ENCODE measurements at places on chromosomes 2 and 18.

DNA sequence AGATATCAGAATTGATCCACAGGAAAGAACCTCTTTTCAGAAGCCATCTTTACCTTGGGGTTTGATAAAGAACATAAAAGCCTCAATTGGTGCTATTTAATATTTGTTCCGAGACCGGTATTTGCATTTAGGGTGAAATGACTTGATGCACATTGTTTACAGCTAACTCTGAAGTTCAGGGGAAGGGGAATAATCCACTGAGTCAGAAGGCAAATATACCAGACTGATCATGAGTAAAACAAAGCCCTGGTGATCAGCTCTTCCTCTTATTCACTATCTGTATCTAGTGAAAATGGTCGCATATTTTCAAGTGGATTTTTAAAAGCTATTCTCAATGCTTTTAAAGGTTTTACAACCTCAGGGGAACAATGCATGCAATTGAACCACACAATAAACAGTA is 53.0 kb upstream of the ATP8B1 start:
- DNase-seq = no peak

DNA sequence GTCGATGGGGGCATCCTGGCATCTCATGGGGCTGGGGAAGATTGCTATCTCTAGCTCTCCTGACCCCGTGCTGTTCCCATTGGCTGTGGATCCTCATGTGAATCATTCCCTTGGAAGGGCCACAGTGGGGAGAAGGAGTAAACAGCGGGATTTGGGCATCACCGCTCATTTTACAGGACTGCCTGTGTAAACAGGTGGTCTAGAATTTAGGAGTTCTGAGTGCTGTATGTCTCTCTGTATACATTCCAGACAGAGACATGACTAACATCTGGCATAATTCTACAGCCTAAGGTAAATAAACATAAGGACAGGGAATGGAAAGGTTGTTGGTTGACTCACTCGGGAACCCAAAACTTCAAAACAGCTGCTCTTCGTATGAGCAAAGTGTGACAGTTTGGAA is 92.7 kb downstream of the COPS8 start:
- peak; percentile 73 for DNase-seq

DNA sequence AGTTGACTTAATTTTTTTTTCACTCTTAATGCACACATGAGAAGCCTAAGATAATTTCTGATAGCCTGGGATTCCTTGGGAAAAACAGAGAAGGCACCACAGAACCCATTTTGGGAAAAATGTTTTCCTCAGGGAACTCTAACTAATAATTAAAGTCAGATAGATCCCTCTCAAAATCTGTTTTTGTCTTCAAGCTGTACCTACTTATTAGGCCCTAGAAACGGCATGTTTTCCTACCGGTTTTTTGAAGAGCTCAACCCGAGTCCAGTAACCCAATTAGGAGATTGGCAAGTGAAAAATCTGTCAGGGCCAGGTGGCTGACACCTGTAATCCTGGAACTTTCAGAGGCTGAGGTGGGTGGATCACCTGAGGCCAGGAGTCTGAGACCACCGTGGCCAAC is 16.1 kb upstream of the PDK1 start:
- DNase-seq = peak; percentile 30

GRCh38 chr2:155381436-155381835 is 682.9 kb downstream of the KCNJ3 start:
- DNase-seq = no peak

- no peak for DNase-seq
Observed at GRCh38 chr2:23513872-23514793, 129.2 kb downstream of the KLHL29 start.

- no peak for DNase-seq
Observed at GRCh38 chr2:109530712-109531111, 83.1 kb downstream of the SEPTIN10 start.

DNA sequence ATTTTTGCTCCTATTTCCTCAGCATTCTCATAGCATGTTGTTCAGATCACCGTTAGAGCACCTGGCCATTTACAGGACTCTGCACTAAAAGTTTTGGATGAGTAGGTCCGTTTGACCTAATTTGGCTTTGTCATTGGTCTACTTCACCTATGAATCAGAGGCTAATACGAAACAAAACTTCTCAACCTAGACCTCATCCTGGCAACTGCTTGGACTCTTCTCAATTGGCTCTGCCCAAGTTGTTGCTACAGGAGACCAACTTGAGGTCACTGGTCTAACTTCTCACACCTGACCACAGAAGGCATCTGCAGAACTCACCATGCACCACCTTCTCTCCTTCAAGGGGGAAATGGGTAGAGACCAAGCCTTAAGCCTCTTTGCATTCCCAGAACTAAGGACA is 663.7 kb downstream of the PLCL1 start:
- DNase-seq = no peak

GRCh38 chr2:45069684-45070083 is 60.4 kb upstream of the SIX2 start:
- DNase-seq = no peak

GRCh38 chr2:217835931-217836891 is 166.6 kb downstream of the TNS1 start:
- DNase-seq = no peak

GRCh38 chr2:29632018-29632417 is 289.4 kb downstream of the ALK start:
- DNase-seq = no peak

- DNase-seq = peak; percentile 49
Observed at GRCh38 chr2:209472871-209473270, 49.0 kb downstream of the MAP2 start.

DNA sequence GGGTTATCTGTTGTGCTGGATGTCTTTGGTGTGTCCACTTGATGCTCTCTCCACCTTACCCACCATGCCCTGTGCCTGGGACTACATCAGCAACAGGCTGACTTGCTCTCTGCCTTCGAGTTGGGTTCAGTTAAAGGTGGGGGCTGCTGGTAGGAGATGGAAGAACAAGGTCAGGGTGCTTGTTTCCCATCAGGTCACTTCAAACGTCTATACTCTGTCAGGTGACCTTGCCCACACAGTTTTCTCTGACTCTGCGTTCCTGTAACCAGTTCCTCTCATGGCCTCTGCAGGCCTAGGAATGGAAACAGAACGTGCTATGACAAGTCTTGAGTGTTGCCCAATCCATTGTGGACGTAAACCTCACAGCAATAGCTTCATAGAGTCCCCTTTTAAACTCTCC is 38.4 kb upstream of the PAPOLG start:
- no peak for DNase-seq

GRCh38 chr2:236661762-236662110 is 92.1 kb downstream of the ACKR3 start:
- DNase-seq = no peak

DNA sequence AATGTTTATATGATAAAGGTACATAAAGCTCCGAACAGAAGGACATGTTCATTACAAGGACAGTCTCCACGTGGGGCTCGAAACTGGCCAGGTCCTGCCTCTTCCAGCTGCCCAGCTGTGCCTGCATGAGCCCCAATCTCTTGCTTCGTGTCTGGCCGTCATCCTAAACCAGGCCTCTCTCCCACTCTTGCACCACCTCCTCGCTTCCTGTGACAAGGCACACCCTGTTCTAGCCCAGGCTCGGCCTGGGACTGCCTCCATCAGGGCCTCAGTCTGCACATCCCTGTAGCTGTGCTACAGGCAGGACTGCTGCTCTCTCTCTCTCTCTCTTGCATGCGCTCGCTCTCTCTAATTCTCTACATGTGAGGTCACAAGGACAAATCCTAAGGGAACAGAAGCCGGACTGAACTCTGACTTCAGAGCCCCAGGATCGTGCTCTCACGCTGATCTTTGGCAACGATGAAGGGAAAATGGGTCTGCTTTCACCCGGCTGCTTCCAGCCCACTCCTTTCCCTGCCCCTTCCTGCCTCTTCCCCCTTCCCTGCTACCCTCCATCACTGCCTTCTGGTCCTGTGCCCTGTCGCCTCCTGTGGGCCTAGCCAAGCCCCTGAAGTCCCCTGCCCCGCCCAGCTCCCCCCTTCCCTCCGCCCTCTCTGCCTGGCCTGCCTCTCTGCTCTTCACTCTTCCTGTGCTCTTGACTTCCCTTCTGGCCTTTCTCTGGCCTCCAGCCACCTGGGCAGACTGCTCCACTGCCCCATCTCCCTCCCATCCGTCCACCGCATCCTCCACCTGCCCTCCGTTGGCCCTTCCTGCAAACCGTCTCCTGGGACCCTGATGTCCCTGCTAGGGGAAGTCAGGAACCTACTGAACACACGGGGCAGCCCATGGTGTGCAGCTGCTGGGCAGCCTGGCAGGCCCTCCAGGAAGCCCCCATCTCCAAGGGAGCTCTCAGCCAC is 7.8 kb upstream of the GPR55 start:
- DNase-seq = no peak

- DNase-seq = no peak
Observed at GRCh38 chr2:195055996-195056395, 601.0 kb upstream of the SLC39A10 start.

DNA sequence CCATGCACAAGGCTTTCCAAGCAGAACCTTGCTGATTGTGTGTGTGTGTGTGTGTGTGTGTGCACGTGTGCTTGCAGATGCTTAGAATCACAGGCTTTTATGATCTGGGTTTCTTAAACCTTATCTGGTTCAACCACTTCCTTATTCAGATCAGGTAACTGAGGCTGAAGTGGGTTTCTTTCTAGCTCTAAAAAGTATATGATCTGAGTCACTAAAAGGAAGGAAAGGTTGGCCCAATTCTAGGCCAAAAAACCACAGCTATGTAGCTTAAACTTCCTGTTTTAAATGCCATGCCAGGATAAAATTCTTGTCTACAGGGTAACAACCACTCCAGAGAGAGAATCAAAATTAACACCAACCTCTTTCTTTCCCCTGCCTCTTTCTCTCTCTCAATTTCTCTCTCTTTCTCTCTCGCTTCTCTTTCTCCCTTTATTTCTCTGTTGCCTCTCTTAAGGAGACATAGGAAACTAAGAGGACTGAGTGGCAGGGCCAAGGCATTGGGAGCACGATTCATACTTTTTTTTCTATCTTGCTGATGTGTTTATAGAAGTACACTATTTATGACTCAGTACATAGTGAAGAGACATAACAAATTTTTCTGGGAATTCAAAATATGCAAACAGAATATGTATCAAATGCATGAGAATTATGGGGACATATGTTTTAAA is 140.3 kb downstream of the TRIB2 start:
- DNase-seq = no peak

- DNase-seq = no peak
Observed at GRCh38 chr18:31774477-31774785, 13.8 kb upstream of the SLC25A52 start.

DNA sequence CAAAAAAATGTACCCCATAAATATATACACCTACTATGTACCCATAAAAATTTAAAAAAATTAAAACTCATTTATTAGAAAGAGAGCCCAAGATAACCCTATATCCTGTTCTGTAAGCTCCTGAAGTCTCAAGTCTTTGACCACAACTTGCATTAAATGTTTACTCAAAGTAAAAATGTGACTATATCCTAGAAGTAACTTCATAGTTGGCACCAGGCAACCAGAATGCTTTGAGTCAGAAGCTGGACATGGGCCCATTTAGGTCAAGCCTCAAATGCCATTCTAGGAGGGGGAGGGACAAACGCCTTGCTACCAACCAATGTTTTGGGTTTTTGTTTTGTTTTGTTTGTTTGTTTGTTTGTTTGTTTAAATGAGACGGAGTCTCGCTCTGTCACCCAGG is 9.3 kb upstream of the TBC1D8 start:
- peak; percentile 25 for DNase-seq

GRCh38 chr18:76420898-76421684 is 74.0 kb downstream of the ZNF516 start:
- DNase-seq = peak; percentile 42

DNA sequence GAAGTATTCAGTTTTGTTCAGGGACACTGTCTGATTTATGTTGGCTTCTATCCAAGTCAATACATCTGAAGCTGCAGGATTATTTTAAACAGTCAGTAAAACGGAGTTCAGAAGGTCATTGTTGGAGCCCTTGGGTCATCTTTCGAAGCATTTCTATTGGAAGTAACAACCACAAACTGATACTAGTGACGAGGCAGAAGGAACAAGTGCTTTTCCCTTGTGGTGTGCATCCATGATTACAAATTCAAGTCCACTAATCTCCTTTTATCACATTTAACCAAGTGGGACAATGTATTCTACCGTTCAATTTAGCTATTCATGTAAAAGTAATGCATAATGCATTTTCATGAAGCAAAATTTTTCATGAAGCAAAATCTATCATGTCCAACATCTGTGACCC is 76.9 kb downstream of the CD226 start:
- DNase-seq = no peak

DNA sequence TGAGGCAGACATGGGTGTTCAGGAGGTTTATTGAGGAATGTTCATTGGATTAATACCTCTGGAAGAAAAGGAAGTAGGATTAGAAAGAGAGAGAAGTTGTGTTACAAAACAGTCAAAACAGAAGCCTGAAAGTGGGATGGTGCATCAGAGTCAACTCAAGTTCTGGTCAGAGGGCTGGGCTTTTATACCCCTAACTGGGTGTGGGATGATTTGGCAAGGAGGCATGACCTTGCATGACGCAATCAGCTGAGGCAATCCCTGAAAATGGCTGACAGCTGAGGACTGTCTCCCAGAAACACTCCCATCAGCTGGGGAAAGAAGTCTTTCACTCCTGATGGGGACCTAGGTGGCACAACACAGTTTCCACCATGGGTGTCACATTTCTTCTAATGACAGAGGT is 818.2 kb downstream of the SATB2 start:
- no peak for DNase-seq

- no peak for DNase-seq
Observed at GRCh38 chr2:17245906-17246305, 272.3 kb downstream of the RAD51AP2 start.

- DNase-seq = no peak
Observed at GRCh38 chr18:22709288-22710060, 223.7 kb upstream of the RBBP8 start.

- peak; percentile 45 for DNase-seq
Observed at GRCh38 chr2:33583194-33583938, 15.7 kb downstream of the FAM98A start.

DNA sequence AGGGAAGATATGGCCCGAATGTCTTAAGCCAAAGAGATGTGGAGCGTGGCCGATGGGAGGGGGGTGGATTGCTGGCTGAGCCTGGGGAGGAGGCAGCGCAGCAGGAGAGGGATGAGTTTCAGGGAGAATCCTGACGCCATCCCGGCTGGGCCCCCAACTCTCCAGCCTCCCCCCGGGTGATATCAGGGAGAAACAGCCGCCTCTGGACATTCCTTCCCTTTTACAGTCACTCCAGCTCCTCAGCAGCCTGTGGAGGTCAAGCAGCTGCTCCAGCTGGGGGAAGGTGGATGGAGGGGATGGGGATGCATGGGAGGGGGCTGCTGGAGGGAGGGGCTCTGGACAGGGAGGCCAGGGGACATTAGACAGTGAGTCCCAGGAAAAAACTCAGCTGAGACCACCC is 9.5 kb upstream of the DES start:
- DNase-seq = no peak

DNA sequence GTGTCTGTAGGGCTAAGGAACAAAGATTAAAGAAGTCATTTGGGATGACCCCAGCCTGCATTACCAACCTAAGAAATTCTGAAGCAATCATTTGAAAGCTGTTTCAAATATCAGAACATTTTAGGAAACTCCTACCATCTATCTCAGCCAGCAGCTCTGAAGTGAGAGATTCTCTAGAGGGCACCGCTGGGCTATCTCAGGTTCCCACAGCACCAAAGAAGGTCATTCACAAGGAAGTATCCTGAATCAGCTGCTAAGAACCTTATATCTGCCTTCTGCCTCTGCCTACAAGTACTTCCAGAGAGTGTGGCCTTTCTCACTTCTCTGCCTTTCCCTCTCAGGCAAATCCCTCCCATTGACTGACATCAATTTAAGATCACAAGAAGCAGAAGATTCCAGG is 13.4 kb upstream of the EVA1A start:
- peak; percentile 22 for DNase-seq

- no peak for DNase-seq
Observed at GRCh38 chr2:44866152-44866551, 75.3 kb upstream of the SIX3 start.
